ENCODE measurements at places on chromosomes 6 and 20. TPM values are rescaled to one million over a fixed set of nuclear protein-coding genes. Genes with fewer than 3 reads are reported as not detected.

DNA sequence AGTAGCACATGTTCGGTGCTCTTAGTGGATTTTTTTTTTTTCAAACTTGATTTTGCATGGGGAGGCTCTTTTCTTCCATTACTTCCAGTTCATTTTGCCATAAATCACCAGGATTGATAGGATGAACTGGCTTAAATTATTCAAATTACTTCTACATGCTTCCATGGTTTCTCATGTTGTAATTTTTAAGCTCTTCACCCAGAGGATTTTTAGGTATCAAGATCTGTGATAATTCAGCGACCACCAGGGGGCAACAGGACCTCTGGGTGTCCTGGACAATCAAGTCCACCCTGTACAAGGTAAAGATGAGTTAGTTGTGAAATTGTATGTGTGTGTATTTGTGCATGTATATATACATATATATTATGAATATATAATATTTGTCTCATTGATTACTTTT lies 4.2 kb upstream of the EPHA7 start:
- DNase-seq: peak; percentile 73

- DNase-seq: no peak
Measured at GRCh38 chr20:37558306-37558705, 30.6 kb upstream of the BLCAP start.

- DNase-seq: peak; percentile 73
Measured at GRCh38 chr6:15389765-15390723, 144.2 kb downstream of the JARID2 start.

- DNase-seq: no peak
Measured at GRCh38 chr6:76220805-76221204, 148.3 kb upstream of the IMPG1 start.

DNA sequence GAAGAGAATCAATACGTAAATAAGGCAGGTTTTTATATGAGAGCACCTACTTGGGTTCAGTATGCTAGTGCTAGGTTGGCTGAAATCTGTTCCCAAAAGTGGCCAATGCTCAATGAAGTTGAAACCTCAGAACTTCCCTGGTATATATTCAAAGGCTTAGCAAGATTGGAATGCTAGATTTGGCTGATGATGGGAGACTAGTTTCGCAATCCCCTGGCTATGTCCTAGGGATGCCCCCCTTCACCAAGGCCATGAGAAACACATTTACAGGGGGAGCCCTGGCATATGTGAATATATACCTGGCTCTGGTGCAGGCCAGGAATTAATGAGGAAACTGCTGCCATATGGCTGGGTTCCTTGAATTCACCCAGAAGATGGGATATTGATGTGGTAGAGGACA lies 142.4 kb upstream of the C6orf118 start:
- DNase-seq: no peak

GRCh38 chr6:56521454-56521853 lies 121.2 kb downstream of the DST start:
- no peak for DNase-seq

DNA sequence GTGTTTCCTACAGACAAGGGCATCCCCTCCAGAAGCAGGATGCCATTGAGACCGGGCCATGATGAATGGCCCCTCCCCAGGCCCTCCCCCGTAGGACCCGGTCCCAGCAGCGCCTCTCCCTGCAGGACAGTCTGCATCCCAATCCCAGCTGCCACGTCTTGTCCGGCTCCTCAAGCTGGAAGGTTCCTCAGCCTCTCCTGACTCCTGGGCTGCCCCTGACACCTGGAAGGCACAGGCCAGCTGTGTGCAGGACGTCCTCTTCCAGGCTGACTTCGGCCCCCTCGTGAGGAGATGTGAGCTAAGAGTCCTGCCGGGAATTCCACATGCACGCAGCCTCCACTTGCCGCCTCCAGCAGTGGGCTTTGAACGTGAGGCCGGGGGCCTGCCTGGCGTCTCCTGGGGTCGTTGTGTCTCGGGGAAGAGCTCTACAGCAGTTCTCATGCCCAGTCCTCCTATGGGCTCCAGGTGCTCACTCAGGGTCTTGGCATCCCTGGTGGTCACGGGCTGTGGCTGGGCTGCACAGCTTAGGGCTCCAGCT lies 64.4 kb downstream of the TAF4 start:
- no peak for DNase-seq

- no peak for DNase-seq
Measured at GRCh38 chr6:12232339-12232738, 57.8 kb upstream of the EDN1 start.

GRCh38 chr6:116840091-116840490 lies 11.2 kb upstream of the GPRC6A start:
- DNase-seq: no peak

- DNase-seq: no peak
Measured at GRCh38 chr6:123064038-123064437, 68.0 kb downstream of the CLVS2 start.

GRCh38 chr20:10430000-10430466 lies 4.0 kb downstream of the MKKS start:
- no peak for DNase-seq

GRCh38 chr20:41131594-41132387 lies 5.6 kb upstream of the PLCG1 start:
- DNase-seq: no peak

- no peak for DNase-seq
Measured at GRCh38 chr6:16391451-16391912, 153.1 kb downstream of the GMPR start.

DNA sequence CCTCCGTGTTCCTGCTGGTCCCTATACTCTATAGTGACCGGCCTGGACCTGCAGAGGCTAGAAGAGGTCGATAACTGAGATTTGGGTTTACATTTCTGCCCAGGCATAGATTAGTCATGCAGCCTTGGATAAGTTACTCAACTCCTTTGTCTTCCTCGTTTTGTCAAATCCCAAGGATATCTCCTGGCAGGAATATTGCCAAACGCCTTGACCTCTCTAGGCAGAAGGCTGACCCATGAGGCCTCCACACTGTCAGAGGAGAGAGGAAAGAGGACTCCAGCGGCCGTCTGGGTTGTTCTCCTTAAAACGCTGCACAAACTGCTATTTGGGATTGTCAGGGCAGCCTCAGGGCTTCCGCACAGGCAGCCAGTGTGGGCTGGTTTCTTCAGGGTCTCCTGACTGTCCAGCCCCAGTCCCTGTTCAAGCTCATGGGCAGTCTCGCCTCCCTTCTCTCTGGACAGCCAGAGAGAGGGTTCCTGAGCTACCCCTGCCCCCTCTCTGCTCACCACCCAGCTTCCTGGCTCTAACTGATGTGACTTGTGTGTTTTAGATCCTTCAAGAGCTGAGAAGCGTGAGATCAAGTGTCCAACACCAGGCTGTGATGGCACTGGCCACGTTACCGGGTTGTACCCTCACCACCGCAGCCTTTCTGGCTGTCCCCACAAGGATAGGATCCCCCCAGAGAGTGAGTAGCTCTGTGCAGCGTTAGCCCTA lies 44.7 kb upstream of the PCMTD2 start:
- DNase-seq: no peak

DNA sequence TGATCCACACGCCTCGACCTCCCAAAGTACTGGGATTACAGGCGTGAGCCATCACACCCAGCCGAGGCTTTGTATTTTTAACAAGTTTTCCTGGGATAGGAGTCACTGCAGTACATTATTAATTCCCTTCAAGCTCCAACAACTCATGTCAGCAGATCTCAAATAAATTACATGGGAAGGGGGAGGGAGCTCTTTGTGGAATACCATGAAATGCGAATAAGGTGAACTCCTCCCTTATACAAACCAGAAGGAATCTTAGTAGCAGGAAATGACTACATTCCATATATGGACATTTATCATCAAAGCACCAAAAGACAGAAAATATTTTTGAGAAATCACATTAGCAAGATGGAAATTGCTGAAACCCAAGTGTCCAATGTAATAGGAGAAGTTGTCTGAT lies 2.9 kb downstream of the GSS start:
- no peak for DNase-seq

GRCh38 chr6:166744223-166745134 lies 117.4 kb upstream of the RPS6KA2 start:
- no peak for DNase-seq

GRCh38 chr20:38023181-38024001 lies 9.9 kb downstream of the TTI1 start:
- DNase-seq: peak; percentile 14

DNA sequence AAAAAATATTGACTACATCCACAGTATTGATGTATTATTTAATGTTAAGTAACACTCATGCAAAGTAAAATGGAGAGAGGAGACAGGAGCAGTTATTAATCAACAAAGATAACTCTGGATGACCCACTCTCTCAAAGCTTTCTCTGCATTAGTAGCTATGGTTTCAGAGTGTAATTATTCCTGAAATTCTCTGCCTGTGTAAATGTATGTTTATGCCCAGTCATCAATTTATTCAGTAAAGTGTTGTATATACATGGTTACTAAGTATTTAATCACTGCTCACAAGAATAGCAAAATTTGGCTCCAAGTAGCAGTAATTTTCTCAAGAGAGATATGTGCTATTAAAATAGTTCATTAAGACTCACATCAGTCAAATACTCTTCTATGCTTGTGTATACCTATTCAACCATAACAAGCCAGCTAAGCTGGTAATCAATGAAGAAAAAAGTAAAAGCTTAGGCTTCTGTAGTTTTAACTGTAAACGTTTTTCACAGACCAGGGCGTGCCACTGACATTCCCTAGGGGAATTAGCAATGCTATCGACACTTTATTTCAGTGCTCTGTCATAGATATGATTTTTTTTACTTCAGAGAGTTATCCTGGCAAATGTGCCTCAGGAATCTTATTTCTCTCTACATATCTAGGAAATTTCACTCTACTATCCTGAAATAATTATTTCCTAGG lies 54.0 kb upstream of the RAB32 start:
- no peak for DNase-seq

DNA sequence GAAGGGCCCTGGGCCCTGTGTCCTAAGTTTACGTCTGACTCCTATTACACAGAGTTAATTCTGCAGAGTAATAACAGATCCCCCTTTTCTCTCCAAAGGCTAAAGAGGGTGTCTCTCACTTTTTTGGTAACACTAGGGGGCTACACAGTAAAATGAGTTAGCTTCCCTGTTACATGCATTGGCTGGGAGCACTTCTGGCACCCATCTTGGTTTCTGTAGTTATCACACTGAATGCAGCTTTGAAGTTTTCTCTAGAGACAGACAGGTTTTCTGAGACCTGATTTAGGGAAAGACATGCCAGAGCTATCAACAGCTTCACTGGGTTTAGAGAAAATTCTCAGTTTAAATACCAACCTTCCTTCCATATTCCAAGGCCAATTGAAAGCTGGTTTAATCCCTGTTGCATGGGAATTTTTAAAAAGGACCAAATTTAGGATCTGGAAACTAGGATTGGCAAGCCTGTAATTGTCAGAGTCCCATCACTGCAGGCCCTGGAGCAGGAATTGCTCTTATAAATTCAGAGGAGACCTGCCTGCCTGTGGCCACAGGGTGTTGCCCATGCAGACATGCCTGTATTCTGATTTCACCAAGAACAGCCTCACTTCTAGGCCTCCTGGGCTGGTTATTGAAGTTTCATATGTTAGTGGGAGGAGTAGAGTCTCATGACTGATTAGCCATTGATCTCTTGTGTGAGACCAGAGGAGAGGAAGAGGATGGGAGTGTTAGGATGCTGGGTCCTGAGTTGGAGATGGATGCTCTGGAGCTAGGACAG lies 29.4 kb downstream of the RNF8 start:
- DNase-seq: no peak

DNA sequence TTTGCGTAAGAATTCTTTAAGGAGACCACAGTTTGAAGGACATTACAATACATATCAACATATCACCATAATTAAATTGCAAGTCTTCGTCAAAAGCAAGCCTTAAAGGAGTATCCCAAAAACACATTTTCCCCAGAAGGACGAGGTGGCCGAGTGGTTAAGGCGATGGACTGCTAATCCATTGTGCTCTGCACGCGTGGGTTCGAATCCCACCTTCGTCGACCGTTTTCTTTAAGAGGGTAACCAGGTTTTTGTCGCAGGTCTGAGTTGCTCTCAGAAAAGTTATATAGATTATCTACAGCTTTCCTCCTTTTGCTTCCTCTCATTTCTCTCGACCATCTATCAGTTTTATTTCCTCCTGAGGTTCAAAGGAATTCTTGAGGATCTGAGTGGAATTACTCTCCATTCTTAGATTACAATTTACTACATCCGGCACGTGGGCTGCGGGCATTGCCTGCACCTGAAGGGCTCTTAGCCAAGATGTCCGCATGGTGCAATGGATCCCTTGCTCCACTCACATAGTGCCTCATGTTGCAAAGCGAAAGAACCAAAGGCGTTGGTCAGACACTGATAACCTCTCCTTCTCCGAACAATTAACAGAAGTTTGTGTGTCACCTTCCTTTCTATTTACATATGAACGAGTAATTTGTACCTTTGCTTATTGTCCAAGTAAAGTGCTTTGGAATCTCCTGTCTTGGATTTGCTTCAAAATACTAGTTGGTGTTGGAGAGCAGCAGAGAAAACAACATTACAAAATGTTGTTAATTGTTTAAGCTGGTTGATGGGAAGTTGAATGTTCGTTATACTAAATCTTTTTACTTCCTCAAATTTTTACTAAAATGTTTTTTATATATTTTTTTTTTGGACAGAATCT lies 14.0 kb downstream of the POM121L2 start:
- peak; percentile 27 for DNase-seq

- no peak for DNase-seq
Measured at GRCh38 chr20:11642866-11643265, 274.8 kb upstream of the BTBD3 start.

DNA sequence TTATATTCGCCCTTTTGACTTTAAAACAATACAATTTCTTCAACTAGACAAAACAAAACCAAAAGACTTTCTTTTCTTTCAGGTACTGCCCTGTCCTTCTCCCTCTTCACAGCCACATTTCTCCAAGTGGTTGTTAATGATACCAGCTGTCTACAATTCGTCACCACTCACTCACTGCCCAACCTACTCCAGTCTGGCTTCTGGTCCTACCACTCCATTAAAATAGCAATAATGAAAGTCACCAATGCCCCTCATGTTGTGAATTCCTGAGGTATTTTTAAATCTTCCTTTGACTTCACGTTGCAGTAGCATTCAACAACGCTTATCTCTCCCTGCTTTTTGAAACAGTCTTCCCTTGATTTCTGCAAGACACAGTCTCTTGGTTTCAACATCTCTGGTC lies 11.6 kb upstream of the MAN1A1 start:
- no peak for DNase-seq

DNA sequence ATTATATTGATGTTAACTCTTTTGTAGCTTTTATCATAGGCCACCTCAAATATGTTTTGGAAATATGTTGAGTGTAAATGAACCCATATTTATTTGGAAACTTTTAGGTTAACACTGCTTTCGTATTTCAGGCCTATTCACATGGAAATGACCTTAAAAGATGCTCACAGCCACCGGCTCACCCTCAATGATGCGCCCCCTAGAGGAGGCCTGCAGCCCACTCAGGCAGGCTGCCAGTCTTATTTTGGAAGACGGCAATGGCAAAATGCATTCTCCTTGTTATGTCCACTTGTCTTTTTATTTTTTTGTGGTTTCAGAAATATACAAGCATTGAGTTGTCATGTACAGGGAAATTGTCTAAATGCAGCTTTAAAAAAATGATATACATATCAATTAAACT lies 869.7 kb downstream of the PHF3 start:
- peak; percentile 15 for DNase-seq

Gene TNXB
- 22.0 TPM for total RNA-seq

Gene PSORS1C1
- total RNA-seq: 0.80 TPM

Gene C6orf15
- total RNA-seq: not detected

Gene SLX4IP
- total RNA-seq: 4.7 TPM

Gene SEL1L2
- total RNA-seq: not detected

Gene IL20RA
- total RNA-seq: 0.63 TPM

Gene PRR18
- total RNA-seq: 0.77 TPM

Gene ZNF334
- total RNA-seq: 12.6 TPM

Gene ABHD16B
- not detected for total RNA-seq

Gene FUT9
- total RNA-seq: 1.0 TPM

Gene RPRD1B
- total RNA-seq: 26.8 TPM

Gene PRL
- total RNA-seq: not detected

Gene ADGRF4
- total RNA-seq: 9.2 TPM
